ENCODE measurements at places on chromosomes 11 and 22.

GRCh38 chr11:102469196-102469821, 16.7 kb upstream of the TMEM123 start:
- no peak overlapping the region for H3K4me3 ChIP-seq
- no peaks in the 10 kb centered on the region for H3K27me3 ChIP-seq
- no peaks in the 10 kb centered on the region for H3K36me3 ChIP-seq
- DNase-seq = no peak

DNA sequence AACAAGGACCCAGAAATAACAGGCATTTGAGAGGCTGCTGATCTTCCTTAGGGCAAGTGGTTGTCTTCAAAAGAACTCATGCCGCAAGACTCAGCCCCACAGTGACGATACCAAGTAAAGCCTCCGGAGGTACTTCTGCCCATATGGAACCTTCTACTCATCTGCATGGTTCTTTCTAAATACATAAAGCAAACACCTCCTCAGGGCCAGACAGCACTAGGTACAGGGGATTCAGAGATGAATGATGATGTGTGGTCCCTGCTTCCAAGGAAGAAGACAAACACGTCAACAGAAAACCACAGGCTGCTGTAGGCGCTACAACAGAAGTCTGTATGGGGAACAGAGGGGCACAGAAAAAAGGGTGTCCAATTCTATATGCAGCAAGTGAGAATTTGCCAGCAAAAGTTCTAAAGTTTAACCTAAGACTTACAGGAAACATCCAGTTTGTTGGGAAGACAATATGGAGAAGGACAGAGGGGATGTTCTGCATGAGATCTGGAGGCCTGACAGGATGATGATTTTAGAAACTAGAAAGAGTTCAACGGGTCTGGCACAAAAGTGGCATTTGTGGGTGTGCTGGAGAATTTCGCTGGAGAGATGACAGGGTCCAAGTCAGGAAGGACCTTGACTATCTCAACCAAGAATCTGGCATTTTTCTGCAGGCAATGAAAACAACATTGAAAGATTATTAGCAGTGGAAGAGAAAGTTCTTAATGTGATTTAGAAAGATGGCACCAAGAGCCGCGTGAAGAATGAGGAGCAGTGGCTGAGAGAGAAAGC, 23.7 kb downstream of the JAML start:
- no peak overlapping the region for H3K27ac ChIP-seq
- no peak for DNase-seq
- H3K36me3 ChIP-seq = no peaks in the 10 kb centered on the region
- no peaks in the 10 kb centered on the region for H3K4me1 ChIP-seq
- H3K27me3 ChIP-seq = no peaks in the 10 kb centered on the region
- no peak overlapping the region for H3K4me3 ChIP-seq

DNA sequence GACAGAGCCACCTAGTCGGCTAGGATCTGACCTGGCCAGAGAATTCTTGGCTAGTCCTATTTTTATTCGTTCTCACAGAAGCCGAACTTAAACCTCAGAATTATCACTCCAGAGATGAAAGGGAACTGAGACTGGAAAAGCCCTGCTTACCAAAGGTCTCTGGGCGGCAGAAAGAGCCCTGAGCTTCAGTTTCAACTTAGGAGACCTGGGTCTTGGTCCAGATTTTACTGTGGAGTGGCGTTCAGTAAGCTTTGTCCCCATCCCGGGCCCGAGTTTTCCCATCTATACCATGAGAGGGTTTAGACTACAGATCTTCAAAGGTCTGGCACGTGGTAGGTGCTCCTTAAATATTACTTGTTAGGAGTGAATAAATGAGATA, 516 bp downstream of the NEU3 start:
- peak overlapping the region; percentile 47 for H3K27ac ChIP-seq
- H3K4me1 ChIP-seq = peaks cover 5% of the 10 kb centered on the region
- H3K36me3 ChIP-seq = no peaks in the 10 kb centered on the region

DNA sequence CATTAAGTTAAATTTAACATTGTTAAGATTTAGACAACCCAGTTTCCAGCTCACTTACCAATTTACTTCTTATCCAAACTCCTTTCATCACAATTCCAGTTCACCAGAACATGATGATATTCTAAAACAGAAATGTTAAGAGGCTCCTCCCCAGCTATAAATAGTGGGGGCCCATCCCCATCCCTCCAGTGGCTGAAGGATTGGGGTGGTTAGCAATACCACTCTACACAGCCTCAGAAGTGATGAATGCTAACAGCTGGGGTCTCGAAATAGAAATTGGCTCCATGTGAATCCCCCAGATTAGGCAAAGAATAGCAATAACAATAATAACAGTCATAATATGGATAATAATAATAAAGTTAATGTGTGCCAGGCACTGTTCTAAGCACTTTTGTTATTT, 97.9 kb upstream of the NCAM1 start:
- no peaks in the 10 kb centered on the region for H3K27me3 ChIP-seq
- no peak for DNase-seq
- H3K4me3 ChIP-seq = no peak overlapping the region

GRCh38 chr22:29073618-29074275, 912 bp downstream of the KREMEN1 start:
- no peak for DNase-seq
- H3K27ac ChIP-seq = no peak overlapping the region
- peak overlapping the region; percentile 63 for H3K4me3 ChIP-seq
- H3K36me3 ChIP-seq = no peaks in the 10 kb centered on the region

- H3K27me3 ChIP-seq = no peaks in the 10 kb centered on the region
- DNase-seq = no peak
- no peaks in the 10 kb centered on the region for H3K36me3 ChIP-seq
- H3K27ac ChIP-seq = no peak overlapping the region
Measured at GRCh38 chr22:48807155-48807554, 1020.5 kb downstream of the BRD1 start.

GRCh38 chr11:91081440-91082043, 858.7 kb upstream of the CHORDC1 start:
- H3K27me3 ChIP-seq = no peaks in the 10 kb centered on the region
- peaks cover 4% of the 10 kb centered on the region for H3K4me1 ChIP-seq
- no peaks in the 10 kb centered on the region for H3K36me3 ChIP-seq
- H3K4me3 ChIP-seq = no peak overlapping the region
- no peak for DNase-seq
- peak overlapping the region; percentile 21 for H3K27ac ChIP-seq

DNA sequence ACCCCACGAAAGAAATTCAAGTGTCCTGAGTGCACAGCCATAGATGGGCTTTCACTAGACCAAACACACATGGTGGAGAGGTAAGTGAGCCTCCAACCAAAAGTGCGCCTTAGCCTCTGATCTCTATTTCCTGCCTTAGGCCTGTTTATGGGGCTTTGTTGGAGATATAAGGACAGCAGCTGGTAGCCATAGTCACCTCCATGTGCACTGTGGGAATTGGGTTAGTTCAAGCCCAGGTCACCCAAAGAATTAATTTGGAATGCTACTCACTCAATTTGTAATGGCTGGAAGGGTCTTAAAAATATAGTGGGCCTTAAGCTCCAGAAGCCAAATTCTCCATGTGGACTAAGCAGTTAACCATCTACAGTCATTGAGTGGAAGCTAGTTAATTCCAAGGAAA, 73.6 kb downstream of the ALX4 start:
- H3K27ac ChIP-seq = no peak overlapping the region
- H3K36me3 ChIP-seq = peaks cover 28% of the 10 kb centered on the region
- no peak for DNase-seq

GRCh38 chr22:35350539-35351503, 30.1 kb upstream of the HMOX1 start:
- H3K4me3 ChIP-seq = peak overlapping the region; percentile 30
- no peaks in the 10 kb centered on the region for H3K4me1 ChIP-seq
- H3K27ac ChIP-seq = no peak overlapping the region
- peak; percentile 92 for DNase-seq
- no peaks in the 10 kb centered on the region for H3K36me3 ChIP-seq
- no peaks in the 10 kb centered on the region for H3K27me3 ChIP-seq

GRCh38 chr11:115170133-115170815, 333.9 kb downstream of the CADM1 start:
- H3K27me3 ChIP-seq = no peaks in the 10 kb centered on the region
- H3K4me3 ChIP-seq = no peak overlapping the region
- no peaks in the 10 kb centered on the region for H3K4me1 ChIP-seq
- no peak for DNase-seq
- H3K27ac ChIP-seq = no peak overlapping the region

DNA sequence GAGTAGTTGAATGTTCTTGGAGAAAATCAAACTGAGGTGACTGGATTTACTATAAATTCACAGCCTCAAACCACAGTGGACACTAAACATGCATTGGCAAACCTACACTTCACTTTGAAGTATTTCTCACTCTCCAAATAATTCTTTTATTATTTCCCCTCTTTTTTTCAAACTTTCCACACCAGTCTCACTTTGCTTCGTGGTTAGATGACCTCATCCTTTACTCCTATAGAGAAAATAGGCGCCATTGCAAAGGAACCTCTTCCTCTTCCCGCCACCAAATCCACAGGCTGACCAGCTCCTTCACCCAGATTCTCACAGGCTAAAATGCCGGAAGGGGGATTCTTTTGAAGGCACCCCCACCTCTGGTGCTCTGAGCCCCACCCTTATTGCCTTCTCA, 33.4 kb downstream of the HTR3A start:
- H3K27me3 ChIP-seq = peaks cover 2% of the 10 kb centered on the region
- no peak overlapping the region for H3K4me3 ChIP-seq
- DNase-seq = no peak
- H3K4me1 ChIP-seq = no peaks in the 10 kb centered on the region

DNA sequence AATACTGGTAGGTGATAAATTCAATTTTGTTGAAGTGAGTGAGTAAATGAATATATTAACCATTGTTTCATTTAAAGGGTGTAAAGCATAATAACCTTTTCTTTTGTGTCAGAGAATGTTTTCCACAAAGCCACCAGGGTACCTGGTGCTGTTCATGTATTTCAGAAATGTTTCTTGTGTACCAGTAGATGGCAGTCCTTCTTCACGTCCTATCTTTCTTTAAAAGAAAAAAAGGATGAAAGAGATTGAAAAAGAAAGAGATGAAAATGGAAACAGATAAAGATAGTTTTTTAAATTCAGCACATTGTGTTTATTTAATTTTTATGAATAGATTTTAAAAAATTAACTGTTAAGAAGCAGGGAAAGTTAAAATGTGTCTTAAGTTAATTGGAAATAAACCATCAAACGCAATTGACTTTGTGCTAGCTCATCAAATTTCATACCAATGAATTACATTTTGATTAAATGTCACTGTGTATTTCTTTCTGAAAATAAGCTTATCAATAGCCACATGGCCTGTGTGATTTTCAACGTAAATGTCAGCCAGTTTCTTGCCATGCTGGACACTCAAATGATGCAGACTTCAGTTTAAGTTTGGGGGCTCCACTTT, 65.5 kb upstream of the CHORDC1 start:
- H3K27me3 ChIP-seq = no peaks in the 10 kb centered on the region
- DNase-seq = no peak
- H3K4me3 ChIP-seq = no peak overlapping the region
- H3K36me3 ChIP-seq = no peaks in the 10 kb centered on the region
- no peaks in the 10 kb centered on the region for H3K4me1 ChIP-seq

DNA sequence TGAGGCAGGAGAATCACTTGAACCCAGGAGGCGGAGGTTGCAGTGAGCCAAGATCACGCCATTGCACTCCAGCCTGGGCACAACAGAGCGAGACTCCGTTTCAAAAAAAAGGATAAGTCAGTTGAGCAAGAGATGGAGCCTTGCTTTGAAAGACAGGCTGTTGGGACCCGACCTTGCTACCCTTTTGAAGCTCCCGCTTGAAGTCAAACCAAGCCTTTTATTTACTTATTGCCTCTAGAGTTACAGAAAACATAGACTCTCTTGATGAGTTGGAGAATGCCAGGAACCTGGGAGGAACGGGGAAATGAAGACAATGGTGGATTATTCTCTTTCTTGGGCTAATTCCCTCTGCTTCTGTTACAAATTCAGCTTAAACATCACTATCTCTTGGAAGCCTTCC, 4.9 kb downstream of the SYN3 start:
- no peaks in the 10 kb centered on the region for H3K36me3 ChIP-seq
- no peak for DNase-seq
- H3K27ac ChIP-seq = no peak overlapping the region
- peaks cover 45% of the 10 kb centered on the region for H3K27me3 ChIP-seq
- H3K4me3 ChIP-seq = no peak overlapping the region

- H3K4me3 ChIP-seq = no peak overlapping the region
- no peaks in the 10 kb centered on the region for H3K27me3 ChIP-seq
- no peaks in the 10 kb centered on the region for H3K36me3 ChIP-seq
- peaks cover 32% of the 10 kb centered on the region for H3K4me1 ChIP-seq
Measured at GRCh38 chr11:128026596-128026995, 560.8 kb downstream of the ETS1 start.

- no peak overlapping the region for H3K4me3 ChIP-seq
- no peak for DNase-seq
- H3K36me3 ChIP-seq = no peaks in the 10 kb centered on the region
- no peaks in the 10 kb centered on the region for H3K4me1 ChIP-seq
- no peak overlapping the region for H3K27ac ChIP-seq
Measured at GRCh38 chr11:90512846-90513245, 290.0 kb upstream of the CHORDC1 start.

- H3K4me3 ChIP-seq = no peak overlapping the region
- no peak for DNase-seq
- H3K27me3 ChIP-seq = no peaks in the 10 kb centered on the region
- H3K4me1 ChIP-seq = no peaks in the 10 kb centered on the region
- H3K27ac ChIP-seq = no peak overlapping the region
Measured at GRCh38 chr11:111406091-111406490, 27.0 kb upstream of the POU2AF1 start.

- peaks cover 56% of the 10 kb centered on the region for H3K4me1 ChIP-seq
- H3K27me3 ChIP-seq = no peaks in the 10 kb centered on the region
- peaks cover 66% of the 10 kb centered on the region for H3K36me3 ChIP-seq
- peak overlapping the region; percentile 98 for H3K27ac ChIP-seq
Measured at GRCh38 chr11:102120437-102120973, 10.3 kb downstream of the YAP1 start.

GRCh38 chr11:113019711-113020110, 58.5 kb downstream of the NCAM1 start:
- no peak overlapping the region for H3K27ac ChIP-seq
- peaks cover 11% of the 10 kb centered on the region for H3K4me1 ChIP-seq
- H3K4me3 ChIP-seq = no peak overlapping the region
- H3K36me3 ChIP-seq = no peaks in the 10 kb centered on the region

DNA sequence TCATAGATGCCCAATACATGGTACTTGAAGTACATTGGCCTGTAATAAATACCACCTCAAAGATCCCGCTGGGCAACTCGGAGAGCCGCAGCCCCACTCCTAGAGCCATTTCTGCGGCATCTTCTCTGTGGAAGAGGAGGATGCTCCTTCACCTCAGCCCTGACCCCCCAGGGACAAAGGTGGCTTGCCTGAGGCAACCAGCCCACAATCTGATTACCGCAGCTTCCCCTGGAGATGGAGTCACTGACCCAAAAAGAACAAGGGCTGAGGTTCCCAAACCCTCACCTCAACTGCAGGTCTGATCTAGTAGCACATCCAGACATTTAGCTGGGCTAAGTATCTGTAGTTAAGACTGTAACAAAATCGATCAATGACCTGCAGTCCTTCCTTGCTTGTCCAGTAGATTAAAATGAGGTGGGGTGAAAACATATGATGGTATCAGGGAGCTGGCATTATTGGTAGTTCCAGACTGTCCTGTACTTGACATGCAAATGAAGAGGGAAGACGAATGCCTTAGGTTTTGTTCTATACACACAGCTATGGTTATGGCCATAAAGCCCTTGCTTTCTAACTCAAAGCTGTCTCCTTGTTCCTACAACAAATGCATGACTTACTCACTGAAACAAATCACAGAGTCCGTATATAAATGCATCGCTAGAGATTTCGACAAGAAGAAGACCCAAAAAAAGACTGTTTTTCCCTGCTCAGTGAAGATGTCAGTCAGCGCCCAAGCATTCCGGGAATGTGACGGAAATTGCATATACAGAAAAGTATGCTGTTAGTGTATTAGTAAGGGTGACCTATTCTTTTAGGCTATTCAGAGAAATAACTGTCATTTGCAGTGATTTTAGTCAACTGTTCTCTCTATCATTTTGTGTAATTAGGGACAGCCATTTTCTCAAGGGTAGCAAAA, 33.7 kb downstream of the C11orf71 start:
- H3K4me3 ChIP-seq = no peak overlapping the region
- DNase-seq = no peak
- H3K27me3 ChIP-seq = no peaks in the 10 kb centered on the region
